Stimulated activated CD8-positive, alpha-beta memory T cell treated with anti-CD3 and anti-CD28 coated beads, Interleukin-15, amount 100 ng/mL, for 24 hours (primary cell): ENCODE measurements at places on chromosomes 11 and 22.

GRCh38 chr11:101498891-101499290, 84.9 kb downstream of the TRPC6 start:
- no peak for DNase-seq

DNA sequence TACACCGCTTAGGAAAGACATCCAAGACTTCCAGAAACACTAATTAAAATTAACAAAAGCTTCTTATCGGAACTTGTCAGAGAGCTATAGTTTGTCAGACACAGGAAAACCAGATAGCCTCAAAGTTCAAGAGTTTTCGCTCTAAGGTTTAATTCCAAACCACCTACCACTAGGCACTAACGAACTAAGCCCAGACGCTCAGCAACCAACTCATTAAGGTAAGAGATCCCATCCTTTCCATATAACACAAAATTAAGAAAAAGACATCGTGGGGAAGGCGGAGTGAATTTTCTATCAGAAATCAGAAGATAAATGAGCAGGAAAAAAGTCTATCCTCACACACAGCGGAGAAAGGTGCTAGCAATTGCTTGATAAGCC, 382 bp downstream of the IMMP1L start:
- no peak for DNase-seq

DNA sequence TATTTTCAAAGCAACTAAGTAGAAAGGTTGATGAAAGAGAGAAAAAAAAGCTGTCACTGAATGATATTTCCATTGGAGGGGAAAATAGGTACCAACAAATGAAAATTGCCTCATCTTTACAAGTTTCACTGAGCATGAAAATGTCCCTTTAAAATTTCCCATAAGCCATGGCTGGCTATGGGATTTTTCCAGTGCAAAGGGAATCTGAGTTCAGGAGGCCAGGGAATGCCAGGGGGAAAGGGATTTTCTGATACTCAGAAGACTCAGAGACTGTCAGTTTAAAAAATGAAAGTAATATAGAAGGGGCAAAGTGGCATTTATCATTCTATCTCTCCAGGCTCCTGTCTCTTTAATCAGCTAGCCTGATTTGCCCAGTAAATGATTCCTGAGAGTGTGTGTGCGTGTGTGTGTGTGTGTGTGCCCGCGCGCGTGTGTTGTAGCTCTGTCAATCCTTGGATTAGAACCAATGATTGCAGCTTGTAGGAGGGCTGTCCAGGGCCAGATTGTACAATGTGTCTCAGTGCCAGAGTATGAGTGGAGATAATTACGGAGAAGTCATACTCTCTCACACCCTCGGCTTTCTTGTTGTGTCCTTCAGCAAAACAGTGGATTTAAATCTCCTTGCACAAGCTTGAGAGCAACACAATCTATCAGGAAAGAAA, at the start of gene NTM:
Gene NTM, plus strand, starts transcription at position 526 of the 662 bp plus-strand sequence.
- DNase-seq: no peak

DNA sequence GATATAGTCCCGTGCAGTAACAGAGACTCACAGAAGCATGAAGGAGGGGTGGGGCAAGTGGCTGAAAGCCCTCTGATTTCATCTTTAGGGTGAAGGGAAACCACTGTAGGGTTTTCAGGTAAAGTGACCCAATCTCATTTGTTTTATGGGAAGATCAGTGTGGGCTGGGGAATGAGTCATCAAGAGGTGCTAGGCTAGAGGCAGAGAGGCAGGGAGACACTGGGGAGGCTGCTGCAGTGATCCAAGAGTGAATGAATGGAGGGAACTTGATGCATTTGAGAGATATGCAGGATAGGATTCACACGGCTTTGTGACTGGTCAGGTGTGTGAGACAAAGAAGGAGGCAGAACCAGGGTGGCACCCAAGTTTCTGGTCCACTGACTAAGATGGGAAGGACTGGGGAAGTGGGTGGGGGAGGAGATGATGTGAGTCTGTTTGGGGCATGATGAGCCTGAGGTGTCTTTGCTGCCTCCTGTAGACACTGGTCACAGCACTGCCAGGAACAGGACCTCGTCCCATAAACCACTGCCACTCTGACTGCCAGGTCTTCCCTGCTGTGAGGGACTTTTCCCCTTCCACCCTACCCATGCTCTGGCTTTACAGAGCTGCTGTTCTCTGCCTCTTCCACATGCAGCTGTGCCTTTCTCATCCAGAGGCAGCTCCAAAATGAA, 239.0 kb downstream of the TENM4 start:
- DNase-seq: no peak

- no peak for DNase-seq
These were observed 1022.8 kb downstream of the BRD1 start for GRCh38 chr22:48804811-48805301.

DNA sequence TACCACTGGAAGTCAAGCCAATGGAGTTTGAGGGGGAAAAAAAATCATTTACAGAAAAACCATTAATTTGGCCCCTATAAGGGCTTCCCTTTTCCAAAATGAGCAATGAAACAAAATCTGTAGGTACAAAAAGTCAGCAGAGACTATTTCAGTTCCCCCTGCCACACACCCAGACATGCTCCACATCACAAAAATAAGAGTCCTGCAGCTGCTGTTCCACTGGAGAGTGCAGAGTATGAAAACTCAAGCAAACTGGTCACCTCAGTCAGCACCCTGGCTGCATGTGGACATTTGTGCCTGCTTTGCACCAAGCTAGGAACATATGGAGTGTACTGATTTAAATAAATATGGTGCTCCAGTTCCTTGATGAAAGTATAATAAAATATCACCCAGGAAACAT, 15.1 kb downstream of the POU2AF1 start:
- no peak for DNase-seq

DNA sequence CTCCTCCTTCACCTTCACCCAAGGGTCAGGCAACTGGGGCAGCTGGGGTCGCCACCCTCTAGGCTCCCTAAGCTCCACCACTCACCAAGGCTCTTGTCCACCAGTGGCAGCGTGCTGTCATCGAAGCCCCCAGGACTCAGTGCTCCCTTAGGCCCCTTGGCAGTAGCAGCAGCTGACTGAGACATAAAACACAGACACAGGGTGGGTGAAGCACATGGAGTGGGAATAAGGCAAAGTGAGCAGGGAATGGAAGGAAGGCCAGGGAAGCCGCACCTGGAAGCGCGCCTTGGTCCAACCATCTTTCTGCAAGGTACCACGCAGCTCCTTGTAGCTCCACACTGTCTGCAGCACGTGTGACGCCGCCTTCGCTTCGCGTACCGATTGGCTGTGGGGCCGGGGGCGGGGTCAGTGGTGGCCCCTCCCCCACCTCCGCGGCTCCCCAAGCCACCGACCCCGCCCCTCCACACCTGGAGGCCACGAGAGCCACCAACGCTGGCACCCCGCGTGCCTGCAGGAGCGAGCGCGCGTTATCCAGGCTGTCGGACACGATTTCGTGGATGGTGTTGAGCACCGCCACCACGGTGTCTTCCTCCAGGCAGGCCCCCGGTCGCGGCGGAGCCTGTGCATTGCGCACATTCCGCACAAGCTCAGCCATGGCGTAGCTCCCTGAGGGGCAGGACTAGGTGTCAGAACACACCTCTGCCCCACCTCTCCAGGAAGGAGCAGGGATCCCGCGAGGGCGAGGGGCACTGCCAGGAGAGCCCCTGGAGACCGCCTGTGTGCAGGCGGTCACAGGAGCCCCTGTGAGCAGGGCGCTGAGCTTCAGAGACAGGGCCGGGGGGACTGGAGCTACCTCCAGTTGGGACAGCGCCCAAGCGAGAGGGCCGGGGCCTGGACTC, 31.3 kb upstream of the TXNRD2 start:
- DNase-seq: no peak

DNA sequence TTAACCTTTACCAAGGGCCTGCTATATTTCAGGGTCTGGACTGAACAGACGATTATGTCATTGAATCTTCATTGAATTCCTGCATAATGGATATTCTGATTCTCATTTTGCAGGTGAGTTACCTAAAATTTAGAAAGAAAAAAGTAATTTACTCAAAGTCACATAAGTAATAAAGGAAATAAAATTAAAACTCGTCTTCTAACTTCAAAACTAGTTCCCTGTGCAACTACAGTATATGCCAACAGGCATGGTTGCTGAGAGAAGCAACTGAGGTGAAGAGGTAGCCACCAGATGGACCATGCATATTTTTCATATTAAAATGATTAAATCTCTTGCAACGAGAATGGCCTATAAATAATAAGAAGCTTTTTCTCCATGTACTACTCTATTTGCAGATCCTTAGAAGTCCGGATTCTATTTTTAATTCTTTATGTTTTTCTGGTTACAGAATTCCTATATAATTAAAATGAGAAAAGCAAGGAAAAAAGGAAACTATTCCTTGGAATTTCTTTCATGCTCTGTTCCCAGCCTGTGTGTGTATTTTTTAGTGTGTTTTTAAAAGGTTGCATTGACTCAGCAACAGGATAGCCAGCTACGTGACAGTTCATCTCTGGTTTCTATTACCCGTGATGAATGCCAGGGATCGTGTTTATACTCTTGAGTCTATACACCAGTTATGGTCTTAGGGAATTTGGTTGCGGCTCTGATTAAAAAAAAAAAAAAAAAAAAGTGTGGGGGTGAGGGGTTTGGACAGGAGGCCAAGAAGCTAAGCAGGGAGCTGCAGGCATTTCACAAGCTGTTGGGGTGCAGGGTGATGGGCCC, 186.8 kb downstream of the ETS1 start:
- DNase-seq: no peak

DNA sequence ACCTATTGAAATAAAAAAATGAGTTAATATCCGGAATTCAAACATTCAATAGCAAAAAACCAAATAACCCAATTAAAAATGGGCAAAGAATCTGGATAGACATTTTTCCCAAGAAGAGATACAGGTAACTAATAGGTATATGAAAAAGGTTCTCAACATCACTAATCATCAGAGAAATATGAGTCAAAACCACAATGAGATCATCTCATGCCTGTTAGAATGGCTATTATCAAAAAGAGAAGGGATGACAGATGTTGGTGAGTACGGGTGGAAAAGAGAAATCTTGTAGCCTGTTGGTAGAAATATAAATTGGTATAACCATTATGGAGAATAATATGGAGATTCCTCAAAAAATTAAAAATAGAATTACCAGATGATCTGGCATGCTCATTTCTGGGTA, 26.9 kb upstream of the OR6M1 start:
- DNase-seq: no peak

DNA sequence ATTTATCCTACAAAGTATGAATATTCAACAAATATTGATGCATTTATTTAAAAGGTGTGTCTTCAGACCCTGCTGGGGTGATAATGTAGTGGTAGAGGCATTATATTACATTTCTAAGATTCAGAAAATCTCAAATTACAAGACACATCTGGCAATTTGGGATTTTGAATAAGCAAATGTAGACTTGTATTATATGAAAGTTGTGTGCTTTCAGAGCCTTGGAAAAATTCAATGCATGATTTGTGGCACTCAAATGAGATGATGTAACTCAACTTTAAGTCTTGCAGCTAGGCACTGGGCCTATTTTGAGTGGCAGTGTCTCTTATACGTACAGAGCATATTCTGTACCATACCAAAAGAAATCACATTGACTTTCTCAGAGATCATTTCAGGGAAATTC, 214.4 kb downstream of the ETS1 start:
- DNase-seq: no peak

- DNase-seq: no peak
These were observed 89.3 kb downstream of the MPPED1 start for GRCh38 chr22:43500792-43501785.

- DNase-seq: no peak
These were observed 29.0 kb downstream of the MYH9 start for GRCh38 chr22:36358533-36359469.

- no peak for DNase-seq
These were observed 308.7 kb downstream of the C11orf87 start for GRCh38 chr11:109730669-109731068.

GRCh38 chr11:95443386-95443785, 212.4 kb upstream of the SESN3 start:
- DNase-seq: no peak

DNA sequence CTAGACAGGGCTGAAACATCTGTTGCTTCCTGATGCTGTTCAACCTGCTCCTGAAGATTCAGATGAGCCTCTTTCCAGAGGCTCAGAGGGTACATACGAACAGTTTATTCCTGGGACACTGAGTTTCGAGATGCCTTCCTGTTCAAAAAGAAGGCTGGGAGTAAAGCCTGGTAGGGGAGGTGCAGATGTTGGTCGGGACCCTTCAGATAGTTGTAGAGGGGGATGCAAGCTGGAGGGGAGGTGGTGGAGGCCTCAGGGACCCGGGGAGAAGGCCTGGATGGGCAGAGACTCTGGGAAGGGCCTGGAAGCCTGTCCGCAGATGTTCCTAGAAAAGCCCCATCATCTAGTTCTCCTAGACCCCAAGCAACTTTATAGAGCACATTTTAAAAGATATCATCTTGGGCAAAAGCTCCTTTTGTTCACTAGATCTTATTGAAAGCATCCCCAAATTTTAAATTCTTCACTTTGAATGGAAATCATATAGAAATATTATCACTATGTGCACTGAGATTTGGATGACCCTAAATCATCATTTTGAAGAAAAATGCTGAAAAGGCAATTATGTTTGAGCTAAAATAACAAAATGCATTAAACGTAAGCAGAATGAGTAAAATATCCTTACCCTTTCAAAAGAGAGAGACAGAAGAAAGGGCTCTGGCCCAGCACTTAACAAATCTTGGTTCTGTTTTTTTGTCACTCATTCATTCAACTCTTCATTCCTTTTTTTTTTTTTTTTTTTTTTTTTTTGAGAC, 41.2 kb downstream of the RTL6 start:
- no peak for DNase-seq
